NCI-H446 (cell line): ENCODE measurements at places on chromosomes 5 and 9.

DNA sequence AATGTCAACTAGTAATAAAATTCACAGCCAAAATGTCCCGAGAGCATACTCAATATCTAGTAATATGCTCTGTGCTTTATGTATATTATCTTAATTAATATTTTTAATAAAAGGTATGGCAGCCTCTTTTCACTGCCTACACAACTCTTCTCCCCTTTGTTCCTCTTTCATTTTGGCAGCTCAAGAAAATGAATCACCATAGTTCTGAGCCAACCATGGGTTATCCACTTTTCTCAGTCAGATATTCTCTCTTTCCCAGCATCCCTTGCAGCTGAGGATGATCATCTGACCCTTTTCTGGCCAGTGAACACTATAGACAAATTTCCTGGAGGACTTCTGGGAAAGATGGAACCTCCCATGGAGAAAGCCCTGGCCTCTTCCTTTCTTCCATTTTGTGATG is 8.2 kb upstream of the DOCK8 start:
- no peak for DNase-seq

DNA sequence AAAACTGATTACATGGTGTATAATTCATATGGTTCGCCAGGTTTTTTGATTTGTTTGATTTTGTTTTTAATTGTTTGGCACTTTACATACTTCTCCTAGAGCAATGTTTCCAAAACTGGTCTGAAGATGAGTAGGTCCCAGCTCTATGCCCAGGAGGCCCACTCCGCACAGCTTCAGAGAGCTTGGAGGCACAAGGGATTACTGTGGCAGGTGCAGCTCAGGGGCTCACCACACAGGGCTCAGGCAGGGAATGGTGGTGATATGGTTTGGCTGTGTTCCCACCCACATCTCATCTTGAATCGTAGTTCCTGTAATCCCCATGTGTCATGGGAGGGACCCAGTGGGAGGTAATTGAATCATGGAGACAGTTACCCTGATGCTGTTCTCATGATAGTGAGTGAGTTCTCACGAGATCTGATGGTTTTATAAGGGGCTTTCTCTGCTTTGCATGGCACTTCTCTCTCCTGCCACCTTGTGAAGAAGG is 296.6 kb downstream of the MED10 start:
- DNase-seq, result no peak

- DNase-seq, result no peak
Observed at GRCh38 chr9:127366594-127366993, 30.4 kb upstream of the SLC2A8 start.

DNA sequence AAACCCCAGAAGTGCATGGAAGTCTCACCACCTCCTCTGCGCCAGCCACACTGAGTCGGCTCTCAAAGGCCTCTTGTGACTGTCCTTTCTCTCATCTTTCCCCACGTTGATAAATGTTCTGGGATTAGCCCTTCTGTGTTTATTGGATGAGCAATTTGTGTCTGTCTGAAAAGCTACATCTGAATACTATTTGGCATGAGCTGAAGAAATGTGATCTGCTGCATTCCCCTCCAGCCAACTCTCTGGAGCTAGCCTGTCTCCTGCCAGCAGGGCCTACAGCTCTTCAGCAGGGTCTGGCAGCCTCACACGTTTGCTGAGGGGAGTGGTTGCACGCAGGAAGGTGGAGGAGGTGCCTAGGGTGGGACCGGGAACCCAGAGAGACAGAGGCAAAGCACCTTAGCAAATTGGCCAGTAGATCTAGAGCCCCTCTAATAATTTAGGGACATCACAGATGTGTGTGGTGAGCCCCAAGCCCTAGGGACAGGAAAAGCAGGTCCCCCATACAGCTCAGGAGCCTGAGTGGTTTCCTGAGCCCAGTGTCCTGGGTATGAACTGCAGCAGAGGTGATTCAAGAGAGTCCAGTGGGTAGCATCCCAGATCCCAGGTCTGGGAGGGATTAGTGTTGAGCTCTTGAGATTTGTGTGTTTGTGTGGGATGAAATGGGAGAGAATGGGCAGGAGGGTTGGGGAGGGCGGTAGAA is 20.5 kb upstream of the B4GALT1 start:
- peak; percentile 91 for DNase-seq

DNA sequence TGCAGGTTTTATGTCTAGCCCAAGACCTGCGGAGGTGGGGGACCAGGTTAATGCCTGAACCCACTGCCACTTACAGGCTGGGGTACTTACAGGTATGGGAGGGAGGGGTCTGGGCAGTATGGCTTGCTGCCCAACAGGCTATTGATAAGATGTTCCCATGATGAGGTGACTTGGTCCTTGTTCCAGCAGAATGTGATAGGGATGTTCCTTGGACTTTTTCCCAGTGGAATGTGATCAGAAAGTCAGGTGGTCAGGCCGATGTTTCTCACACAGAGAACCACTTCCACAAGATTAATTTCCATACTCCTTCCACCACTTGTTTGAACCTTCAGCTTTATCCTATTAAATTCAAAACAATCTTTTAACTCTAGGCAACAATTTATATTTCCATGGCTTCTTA is 27.0 kb upstream of the GPX3 start:
- DNase-seq, result no peak

DNA sequence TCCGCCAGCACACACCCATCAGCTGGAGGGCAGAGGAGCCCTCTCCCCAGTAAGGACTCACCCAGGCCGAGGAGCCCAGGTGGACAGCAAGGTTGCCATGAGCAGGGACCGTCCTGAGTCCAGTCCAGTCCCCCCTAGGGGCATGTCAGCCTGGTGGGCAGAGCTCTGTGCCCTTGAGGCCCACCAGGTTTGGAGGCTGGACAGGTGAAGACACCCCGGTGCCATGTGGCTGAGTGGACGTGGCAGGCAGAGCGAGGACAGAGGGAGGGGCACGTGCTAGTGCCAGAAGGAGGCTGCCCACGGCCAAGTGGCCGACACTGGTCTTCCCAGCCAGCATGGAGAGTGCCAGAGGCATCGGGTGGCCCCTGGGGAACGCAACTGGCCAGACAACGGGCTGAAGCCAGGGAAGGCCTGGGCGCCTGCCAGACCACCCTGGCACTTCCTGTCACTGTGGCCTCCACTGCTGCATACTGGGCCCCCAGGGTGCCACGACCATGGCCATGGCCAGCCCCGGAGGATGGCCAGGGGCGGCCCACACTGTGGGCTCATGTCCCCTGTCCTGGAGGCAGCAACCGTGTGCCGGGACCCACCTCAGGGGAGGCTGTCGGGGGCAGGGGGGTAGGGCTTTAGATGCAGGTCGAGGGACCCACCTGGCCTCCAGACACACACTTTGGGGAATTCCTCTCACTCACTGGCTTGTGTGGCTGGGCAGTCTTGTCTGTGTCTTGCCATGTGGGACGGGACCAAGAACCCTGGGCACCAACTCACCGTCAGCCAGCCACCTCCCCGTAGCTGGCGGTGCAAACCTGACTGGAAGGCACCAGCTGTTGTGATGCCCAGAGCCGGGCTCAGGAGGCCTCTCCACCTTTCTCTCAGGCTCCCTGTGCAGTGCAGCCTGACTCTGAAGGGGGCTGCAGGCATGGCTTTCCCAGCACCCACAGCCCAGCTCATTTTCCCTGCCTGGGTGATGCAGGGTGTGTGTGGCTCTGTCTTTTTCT is 42.3 kb upstream of the LPCAT1 start:
- DNase-seq, result no peak

DNA sequence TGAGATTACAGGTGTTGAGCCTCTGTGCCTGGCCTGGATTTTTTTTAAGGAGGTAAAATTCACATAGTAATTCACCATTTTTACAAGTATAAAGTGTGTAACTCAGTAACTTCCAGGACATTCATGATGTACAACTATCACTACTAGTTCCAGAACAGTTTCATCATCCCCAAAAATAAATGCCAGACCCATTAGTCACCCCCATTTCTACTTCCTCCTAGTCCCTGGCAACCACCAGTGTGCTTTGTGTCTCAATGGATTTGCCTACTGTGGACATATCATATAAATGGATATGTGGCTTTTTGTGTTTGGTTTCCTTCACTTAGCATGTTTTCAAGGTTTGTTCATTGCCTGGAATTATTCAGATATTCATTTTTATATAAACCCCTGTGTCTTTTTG is 72.5 kb upstream of the PANK3 start:
- no peak for DNase-seq

DNA sequence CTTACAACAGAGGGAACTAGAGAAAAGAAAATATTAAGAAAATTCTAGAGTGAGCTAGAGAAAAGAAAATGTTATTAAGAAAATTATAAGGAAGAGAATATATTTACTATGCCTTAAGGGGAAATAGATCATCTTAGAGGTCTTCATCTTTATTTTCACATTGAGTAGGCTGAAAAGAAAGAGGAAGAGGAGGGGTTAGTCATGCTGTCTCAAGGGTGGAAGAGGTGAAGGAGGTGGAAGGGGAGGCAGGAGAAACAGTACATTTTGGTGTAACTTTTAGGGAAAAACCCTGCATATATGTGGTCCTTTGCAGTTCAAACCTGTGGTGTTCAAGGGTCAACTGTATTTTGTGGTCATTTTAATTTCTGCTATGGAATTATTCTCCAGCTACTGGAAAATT is 46.6 kb downstream of the PPIP5K2 start:
- DNase-seq, result no peak

DNA sequence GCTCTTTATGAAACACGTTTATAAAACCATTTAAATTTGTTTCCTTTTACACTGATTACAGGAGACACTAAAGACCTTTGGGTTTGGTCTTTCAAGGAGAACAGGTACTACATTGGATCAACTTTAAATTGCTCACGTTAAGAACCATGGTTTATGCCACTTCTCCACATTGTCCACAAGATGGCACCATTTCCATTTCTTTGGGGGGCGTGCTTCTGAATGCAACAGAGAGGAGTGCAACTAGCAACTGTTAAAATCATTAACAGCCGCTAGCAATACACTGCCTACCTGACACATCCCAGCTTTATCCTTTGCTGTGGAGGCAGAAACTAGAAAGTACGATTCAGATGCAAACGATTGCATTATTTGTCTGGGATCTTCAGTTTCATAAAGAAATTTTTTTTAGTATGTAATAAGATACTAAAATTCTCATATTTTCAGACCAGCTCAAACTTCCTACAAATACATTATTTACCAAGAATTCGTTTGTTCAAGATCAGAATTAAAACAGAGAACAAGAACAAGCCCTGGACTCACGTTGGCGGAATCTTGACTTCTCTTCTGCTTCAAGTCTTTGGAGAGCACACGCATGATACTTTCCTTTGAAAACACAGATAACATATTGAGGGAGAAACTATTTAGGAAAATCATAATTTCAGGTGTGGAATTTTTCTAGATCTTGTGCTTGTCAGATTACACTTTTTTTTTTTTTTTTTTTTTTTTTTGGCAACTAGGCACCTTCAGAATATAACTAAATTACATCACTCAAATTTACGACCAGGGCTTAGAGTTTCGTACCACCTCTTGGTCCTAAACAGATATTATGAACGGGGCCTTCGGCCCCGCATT is 702 bp downstream of the CDC20B start:
- peak; percentile 83 for DNase-seq

GRCh38 chr5:124631874-124632550 is 114.4 kb downstream of the ZNF608 start:
- DNase-seq, result no peak

- no peak for DNase-seq
Observed at GRCh38 chr9:7691909-7692308, 107.7 kb downstream of the DMAC1 start.

GRCh38 chr5:137186759-137187461 is 312.2 kb downstream of the SPOCK1 start:
- DNase-seq, result no peak

DNA sequence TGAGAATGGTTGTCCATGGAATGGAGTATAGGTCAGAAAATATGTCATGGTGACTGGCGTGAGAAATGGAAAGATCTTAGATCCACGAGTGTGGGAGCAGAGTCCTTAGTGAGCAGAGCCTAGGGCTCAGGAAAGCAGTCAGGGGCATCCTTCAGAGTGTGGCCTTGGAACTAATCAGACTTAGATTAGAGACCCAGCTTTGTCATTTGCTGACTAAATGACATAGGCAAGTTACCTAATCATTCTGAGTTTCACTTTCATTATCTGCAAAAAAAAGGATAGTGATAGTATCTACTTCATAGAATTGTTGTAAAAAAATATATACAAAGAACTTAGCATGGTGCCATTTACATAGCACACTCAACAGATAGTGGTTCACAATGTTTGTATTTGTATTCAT is 24.3 kb upstream of the SLIT3 start:
- DNase-seq, result no peak

GRCh38 chr9:19471737-19472648 is 63.2 kb downstream of the ACER2 start:
- peak; percentile 43 for DNase-seq

DNA sequence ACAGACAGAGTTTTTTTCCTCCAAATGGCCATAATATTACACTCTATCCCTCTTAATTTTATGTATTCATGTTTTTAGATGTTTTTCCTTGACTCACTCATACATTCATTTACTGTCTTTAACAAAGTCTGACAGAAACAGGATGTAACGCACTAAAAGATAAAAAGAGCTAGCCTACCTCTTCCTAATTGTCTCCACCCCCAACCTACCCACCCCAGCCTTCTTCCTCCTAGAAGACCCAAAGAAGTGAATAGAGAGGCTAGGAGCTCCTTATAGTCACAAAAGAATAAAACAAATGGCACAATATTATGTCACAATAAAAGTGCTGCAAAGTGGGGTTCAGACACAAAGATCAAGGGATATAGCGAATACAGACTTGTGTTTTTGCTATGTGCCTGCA is 719 bp downstream of the NOL8 start:
- no peak for DNase-seq

DNA sequence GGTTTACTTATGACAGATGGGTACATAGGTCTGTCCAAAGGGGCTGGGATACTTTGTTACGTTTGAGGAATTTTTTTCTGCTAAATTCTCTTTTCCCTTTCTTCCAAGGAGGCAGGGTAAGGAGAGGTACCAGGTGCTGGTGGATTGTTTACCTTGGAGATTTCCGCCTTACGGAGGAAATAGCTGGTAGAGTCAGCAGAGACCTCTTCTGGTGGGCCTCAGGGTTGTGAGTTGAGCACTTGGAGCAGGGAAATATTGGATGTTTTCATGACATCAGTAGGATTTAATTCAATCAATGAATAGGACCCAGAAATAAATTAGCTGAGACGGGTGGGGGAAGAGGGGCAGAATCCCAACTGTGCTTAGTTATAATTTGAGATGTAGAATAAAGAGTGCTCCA is 60.0 kb upstream of the TAF11L2 start:
- no peak for DNase-seq

DNA sequence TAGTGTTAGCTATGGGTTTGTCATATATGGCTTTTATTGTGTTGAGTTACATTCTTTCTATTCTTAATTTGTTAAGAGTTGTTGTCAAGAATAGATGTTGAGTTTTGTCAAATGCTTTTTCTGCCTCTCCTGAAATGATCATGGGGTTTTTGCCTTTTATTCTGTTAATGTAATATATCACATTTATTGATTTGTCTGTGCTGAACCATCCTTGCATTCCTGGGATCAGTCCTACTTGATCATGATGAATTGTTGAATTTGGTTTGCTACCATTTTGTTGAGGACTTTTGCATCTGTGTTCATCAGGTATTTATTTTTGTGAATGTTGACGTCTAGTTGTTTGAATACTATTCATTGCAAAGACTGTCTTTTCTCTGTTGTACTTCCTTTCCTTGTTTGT is 23.9 kb downstream of the RIC1 start:
- DNase-seq, result no peak
